Renal cortical epithelial cell (primary cell): ENCODE measurements at places on chromosomes 5 and 9.
A peak's percentile ranks its signal among the peaks of the same experiment; 100 is the strongest.

- DNase-seq = no peak
Measured at GRCh38 chr5:178069909-178070308, 43.4 kb upstream of the N4BP3 start.

- peak; percentile 97 for DNase-seq
Measured at GRCh38 chr5:40689438-40689837, 9.7 kb downstream of the PTGER4 start.

DNA sequence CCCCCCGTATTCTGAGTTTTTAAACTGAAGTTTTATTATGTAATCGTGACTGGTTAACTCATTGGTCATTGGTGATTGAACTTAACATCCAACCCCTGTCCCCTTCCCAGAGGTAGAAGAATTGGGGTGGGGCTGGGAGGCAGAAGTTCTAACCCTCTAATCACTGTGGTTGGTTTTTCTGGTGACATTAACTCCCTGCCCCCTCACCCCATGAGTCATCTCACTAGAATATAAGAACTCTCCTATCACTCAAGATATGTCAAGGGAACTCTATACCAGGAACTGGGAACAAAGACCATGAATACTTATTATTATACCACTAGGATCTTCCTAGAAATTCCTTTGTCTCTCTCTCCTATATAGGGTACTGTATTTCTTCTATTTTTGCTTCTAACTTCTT, 52.3 kb upstream of the CAVIN4 start:
- peak; percentile 8 for DNase-seq

- DNase-seq = no peak
Measured at GRCh38 chr9:85004818-85005413, 335.4 kb downstream of the NTRK2 start.

DNA sequence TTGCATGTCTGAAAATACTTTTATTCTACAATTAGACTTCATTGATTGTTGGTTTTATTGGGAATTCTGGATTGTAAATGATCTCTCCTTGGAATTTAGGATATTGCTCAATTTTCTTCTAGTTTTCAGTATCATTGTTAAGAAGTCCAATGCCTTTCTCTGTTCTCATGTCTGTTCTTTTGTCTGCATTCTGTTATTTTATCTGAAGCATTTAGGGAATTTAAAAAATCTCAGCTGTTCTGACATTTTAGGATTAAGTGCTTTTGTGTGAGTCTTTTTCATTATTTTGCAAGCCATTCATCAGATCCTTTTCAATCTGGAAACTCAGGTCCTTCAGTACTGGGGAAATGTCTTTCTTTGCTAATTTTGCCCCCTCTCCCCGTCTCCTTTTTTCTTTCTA, 4.4 kb upstream of the FER start:
- peak; percentile 58 for DNase-seq
